ENCODE measurements at places on chromosomes 16 and 17.

- no peak for DNase-seq
Observed at GRCh38 chr17:19339341-19339815, 23.1 kb downstream of the B9D1 start.

DNA sequence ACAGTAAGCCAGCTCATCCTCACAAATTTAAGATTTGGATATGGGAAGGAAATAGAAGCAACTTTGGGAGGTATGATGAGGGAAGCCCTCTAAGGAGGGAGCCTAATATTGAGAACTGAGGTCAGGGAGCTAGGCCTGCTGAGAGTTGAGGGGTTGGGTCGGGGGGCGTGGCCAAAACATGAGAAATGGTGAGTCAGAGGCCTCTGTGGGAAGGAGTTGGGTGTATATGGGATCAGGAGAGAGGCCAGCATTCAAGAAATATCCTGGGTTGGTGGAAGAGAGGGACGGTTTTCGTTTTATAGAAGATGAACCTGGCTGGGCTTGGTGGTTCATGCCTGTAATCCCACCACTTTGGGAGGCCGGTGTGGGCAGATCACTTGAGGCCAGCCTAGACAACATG is 48.4 kb downstream of the CLEC16A start:
- DNase-seq = no peak

GRCh38 chr16:9048302-9048700 is 43.1 kb upstream of the HAPSTR1 start:
- DNase-seq = no peak

DNA sequence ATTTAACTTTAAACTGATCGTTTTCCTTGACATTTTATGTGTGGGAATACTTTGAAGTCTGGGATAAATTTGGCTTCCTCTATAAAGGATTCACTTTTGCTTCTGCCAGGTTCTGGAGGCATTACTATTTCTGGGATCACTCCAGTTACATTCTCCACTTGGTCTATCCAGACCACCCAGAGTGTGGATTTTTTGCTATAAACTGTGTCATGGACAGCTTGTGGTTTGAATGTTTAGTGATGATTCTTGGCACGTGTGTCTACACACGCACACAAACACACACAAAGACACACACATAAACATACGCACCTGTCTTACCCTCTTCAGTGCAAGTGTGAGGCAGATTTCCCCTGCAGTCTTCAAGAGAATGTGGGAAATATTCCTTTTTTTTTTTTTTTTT is 27.4 kb upstream of the MSI2 start:
- DNase-seq = no peak

DNA sequence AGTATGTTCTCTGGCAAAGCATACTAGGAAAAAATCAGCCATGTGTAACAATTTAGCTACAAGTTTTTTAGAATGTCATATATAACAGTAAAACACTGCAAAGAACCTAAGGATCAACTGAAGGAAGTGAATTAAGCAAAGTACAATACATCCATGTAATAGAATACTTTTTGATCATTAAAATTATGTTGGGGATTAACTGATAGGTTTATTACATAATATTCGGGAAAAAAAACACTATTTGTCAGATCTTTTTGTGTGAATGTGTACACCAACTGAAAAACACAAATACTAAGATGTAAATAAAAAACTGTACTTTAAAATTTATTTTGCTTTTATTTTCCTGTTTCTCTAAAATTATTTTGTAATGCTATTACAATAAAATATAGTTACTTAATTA is 185.5 kb upstream of the DYNLRB2 start:
- DNase-seq = no peak

DNA sequence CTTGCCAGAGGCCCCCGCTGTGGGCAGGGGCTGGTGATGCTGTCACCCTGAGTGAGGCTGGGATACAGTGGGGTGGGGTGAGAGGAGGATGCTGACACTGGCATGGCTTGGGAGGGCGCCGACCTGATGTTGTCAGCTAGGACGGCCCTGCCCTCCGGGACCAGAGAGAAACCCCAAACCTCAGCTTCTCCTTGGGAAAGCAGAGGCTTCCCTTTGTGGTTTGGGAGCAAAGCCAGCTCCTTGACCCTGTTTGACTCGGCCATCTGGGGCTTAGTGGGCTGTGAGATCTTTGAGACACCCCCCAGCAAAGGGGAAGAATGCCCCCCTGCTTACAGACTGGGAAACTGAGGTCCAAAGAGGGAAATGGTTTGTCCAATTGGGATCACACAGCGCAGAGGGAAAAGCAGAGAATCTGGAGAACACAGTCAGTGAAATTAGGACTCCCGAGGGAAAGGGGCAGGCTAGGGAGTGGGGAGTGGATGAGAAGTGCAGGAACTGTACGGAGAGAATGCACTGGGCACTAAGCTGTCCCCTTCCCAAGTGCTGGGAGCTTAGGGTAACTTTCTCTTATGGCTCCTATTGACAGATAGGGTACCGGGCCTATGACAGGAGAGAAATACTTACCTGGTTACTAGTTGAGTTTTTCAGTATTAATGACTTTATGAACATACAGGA is 40.7 kb upstream of the DLX4 start:
- DNase-seq = no peak

- DNase-seq = no peak
Observed at GRCh38 chr17:9647014-9647413, 1.7 kb downstream of the USP43 start.

GRCh38 chr16:24568392-24568791 is 29.0 kb downstream of the RBBP6 start:
- DNase-seq = no peak

- no peak for DNase-seq
Observed at GRCh38 chr16:4679156-4679849, 14.1 kb upstream of the NUDT16L1 start.

DNA sequence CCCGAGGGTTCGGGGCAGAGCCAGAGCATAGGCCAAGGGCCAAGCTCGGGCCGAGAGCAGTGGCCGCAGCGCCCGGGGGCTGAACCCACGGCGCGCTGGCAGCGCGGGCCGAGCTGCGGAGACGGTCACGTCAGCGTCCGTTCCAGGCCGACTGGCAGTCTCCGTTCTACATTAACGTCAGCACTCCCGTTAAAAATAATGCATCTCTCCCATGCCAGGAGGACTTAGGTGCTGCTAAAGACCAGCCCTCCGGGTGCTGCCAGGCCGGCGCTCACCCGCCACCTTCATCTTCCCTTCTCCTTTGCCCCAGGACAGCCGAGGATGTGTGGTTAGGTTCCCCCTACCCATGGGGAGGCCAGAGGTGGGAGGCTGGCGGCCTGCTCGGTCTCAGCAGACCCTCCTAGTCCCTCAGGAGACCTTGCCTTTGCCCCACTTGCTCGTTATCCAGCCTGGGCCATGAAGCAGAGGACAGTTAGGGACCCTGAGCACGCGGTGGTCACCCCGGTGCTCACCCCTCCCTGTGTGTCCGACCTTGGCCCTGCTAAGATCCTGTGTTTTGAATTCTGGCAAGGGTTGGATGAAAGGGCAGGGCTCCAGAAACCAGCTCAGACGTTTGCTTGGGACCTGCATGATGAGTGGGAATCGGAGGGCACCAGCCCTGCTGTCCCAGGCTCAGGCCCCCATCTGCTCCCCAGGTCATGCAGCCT is 572 bp downstream of the MPG start:
- DNase-seq = no peak
